ENCODE measurements at places on chromosomes 2 and 18. TPM values are rescaled to one million over a fixed set of nuclear protein-coding genes. Genes with fewer than 3 reads are reported as not detected.

DNA sequence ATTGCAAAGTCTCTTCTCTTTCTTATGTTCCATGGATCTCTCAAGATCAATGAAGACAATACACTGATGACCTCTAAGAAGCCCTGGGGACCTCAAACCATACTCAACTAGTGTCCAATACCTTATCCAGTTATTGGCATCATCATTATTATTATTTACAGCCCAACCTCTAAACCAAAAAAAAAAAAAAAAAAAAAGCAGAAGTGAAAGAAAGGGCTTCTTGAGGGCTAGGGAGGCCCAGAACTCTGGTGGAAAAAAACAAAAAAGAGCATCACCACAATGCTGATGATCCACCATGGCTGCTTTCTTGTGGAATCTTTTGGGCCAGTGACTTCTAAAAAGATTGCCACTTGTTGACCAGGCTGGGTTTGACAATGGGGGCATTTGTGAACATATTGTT is 324.9 kb downstream of the LPIN1 start:
- no peak for DNase-seq

DNA sequence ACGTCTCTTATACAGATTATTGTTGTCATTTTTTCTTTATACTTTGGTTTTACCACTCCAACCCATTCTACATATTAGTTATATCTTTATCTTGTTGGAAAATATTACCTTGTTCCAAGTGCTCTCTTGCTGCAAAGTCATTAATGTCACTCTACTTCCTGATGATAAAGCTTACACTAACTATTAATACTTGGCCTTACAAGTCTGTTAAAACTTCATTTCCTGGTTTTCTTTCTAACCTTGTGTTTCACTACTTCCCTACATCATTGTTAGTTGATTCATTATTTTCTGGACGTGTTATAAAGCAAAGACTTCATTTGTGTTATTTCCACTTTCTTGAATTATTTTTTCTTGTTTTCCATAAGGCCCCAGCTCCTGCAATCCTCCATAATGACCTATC is 382.6 kb upstream of the CDH20 start:
- DNase-seq = no peak

The ST6GAL2 gene
- 24.7 TPM for polyA plus RNA-seq

DNA sequence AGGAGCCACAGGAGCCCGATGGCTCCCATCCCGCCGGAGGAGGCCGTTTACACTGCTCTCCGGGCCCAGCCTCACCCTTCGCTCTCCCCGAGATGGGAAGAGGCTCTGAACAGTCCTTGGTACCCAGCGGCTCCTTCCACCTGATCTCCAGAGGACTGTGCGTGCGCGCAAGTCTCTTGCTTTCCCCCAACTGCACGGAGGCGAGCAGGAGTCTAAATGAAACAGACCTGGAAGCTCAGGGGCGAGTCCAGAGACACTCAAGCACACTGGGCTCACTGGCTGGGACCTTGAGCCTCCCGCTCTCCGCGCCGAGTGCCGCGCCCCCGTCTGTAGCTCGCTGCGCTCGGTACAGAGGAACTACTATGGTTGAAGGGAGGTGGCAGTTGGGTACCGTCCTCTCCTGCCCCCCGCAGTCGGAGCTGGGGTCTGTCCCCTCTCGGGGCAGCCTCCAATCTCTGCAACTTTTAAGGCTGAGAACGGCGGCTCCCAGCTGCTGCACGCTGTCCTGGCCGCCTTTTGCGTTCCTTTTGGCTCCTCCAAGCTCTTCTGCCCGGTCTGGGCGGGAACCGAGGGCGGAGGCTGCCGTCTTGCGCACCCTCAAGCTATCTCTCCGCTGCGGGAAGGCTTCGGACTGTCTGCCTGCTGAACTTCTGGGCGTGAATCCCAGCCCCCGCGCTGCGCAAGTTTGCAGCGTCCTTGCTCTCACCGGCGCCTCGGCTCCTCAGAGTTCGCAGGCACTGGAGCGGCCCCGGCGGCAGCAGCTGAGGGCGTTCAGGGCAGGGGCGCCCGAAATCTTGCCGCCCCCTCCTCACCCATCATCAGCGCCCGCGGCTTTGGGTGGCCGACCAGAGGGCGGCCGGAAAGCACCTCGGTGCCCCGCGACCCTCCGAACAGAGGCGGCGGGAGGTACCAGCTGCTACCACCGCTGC is 491 bp downstream of the ALK start:
- DNase-seq = no peak

- no peak for DNase-seq
These were observed 77.3 kb downstream of the POLE4 start for GRCh38 chr2:75035444-75036353.

The THSD7B gene
- polyA plus RNA-seq = 5.4 TPM

- no peak for DNase-seq
These were observed 364.3 kb upstream of the LRP1B start for GRCh38 chr2:142495141-142495540.
